Endothelial cell (in vitro differentiated cells): ENCODE measurements at places on chromosomes 2 and 18.

DNA sequence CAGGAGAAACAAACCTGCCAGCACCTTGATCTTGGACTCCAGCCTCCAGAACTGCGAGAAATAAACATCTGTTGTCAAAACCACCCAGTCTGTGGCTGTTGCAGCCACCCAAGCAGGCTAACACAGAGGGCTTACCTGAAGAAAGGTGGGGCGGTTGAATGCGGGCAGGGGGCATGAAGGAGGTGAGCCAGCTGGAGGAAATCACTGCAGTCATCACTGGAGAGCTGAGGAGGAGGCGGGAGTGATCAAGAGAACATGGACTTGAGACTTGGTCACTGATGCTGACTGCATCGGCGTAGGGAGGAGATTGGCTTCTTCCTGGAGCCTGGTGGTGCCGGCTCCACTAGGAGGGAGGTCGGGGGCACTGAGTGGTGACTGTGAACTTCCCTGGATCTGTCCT is 14.6 kb upstream of the ARMC9 start:
- no peak for DNase-seq

DNA sequence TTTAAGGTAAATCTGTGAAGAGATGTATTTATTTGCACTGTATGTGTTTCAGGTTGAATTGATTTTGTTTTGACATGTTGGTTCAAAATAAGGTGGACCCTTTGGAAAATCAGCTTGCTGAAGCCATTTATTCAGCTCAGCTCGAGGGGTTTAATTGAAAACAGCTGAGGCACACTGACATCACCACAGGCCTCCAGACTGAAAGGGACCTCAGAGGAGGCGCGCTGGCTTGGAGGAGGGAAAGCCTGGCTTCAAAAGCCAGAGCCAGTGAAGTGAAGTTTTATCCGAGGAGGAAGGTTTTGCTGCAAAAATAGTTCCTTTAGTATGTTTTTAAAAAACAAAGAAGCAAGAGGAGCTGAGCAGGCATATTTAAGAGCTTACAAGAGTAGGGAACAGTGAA is 26.9 kb upstream of the DNMT3A start:
- no peak for DNase-seq

DNA sequence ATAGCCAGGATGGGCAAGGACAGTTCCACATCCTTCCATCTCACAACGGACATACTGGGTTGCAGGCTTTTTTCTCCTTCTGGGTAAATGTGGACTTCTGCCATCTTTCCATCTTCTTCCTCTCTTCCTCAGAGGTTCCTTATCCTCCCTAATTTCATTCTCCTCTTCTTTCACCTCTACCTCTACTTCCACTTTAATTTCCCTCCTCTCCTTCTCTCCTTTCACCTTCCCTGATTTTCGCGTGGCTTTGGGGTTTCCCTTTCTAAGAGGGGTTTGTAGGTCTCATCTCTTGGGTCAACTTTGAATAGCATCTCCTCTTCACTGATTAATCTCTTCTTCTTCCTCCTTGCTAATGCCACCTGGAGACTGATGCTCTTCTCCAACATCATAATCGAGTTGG is 17.1 kb downstream of the POLR2D start:
- no peak for DNase-seq

DNA sequence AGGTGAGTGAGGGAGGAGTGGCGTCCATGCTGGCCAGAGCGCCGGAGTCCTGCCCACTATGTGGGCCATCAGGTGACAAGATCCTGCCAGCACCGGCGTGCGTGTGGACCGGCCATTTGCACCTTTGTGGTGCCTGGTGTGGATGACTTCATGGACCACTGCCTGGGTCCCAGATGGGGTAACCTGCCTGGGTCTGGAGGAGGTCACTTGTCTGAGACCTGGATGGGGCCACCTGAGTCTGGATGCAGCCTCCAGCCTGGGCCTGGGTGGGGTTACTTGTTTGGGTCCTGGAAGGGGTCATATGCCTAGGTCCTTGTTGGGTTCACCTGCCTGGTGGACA is 299.6 kb downstream of the NDUFA10 start:
- DNase-seq, result no peak

- DNase-seq, result no peak
Observed at GRCh38 chr2:240229603-240230235, 89.3 kb upstream of the OTOS start.

- no peak for DNase-seq
Observed at GRCh38 chr2:21754164-21754788, 630.5 kb downstream of the TDRD15 start.

GRCh38 chr2:19818543-19818942 is 83.2 kb downstream of the TTC32 start:
- DNase-seq, result no peak

DNA sequence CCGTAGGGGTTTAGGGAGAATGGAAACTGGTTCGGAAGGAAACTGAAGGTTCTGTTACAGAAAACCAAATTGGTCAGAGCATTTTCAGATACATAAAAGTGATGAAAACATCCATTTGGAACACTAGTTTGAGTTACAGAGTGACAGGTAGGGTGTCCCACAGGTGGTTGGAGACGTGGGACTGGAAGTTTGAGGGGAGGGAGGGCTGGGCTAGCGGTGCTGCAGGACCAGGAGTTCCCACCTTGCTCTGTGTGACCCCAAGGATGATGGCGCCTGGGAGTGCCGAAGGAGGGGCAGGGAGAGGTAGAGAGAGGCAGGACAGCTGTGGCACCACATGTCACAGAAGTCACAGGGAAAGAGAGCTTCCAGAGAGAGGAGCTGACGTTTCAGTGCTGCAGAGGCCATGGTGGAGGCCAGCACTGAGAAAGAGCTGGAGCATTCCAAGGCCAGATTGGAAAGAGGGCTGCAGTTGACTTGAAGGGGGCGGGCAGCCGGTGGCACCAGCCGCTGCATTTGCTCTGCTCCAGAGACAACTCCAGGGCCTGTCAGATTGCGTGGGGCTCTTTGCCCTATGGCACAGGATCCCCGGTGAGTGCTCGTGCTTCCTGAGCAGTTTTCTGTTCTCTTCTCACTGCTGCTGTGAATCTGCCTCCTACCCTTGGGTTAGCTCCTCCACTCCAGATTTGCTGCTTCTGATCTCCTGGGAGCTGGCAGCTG is 56.2 kb upstream of the FOSL2 start:
- no peak for DNase-seq

GRCh38 chr2:67660871-67661270 is 263.7 kb downstream of the ETAA1 start:
- no peak for DNase-seq

DNA sequence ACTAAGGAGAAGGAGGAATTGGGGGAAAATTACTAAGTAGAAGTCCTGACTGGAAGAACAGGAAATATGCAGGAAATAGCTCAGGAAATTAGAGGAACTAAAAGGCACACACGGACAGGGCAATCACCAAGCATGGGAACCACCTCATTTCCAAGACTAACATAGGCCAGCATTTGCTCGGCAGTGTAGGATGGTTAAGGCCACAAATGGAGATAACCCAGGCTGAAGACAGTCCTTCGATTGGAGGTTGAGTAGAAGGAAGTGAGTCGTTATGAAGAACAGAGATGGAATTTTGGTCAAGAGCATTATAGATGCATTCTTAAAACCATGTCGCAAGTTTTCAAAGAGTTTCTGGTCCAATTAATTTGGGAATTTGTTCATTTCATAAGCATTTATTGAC is 401.4 kb downstream of the ALK start:
- DNase-seq, result no peak

DNA sequence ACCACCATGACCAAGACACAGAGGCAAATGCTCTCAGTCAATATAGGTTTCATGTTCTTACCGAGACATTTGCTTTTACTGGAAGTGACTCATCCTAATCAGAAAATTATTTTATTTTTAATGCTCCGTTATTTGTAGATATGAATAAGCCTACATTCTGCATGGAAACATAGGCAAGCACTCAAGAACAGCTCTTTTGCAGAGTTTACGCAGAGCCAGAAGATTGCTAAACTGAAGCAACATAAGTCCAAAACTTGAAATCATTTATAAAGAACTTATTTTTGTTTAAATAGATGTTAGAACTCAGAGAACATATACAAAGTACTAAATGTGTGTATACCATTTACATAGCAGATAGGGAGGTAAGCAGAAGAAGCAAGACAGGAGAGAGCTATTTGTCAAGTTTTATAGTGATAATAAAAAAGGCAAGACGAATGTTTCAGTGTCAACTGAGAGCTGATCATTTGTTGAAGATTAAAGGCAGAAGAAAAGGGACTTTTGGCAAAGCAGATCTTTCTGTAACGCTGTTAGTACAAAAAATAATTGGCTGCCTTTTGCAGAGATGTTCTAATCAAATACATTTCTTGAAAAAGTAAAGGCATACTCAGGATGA is 12.4 kb upstream of the PPP1R1C start:
- DNase-seq, result no peak

GRCh38 chr2:29872870-29873269 is 48.5 kb downstream of the ALK start:
- DNase-seq, result no peak

- DNase-seq, result no peak
Observed at GRCh38 chr2:21001988-21002813, 41.7 kb downstream of the APOB start.

DNA sequence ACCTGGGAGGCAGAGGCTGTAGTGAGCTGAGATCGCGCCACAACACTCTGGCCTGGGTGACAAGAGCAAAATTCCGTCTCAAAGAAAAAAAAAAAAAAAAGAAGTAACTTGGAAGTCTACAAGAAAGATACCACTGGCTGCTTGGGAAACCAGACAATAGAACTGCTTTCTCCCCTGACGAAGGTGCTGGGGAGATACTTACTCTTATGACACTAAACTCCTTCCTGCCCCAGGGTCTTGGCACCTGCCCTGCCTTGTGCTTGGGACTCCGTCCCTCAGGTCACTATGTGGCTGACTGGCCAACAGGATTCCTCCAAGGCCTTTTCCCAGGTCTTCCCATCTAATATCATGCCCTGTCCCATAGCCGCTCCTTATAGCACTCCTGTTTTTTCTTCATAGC is 30.7 kb downstream of the INPP5D start:
- no peak for DNase-seq

- no peak for DNase-seq
Observed at GRCh38 chr2:776038-776437, 98.8 kb upstream of the TMEM18 start.

DNA sequence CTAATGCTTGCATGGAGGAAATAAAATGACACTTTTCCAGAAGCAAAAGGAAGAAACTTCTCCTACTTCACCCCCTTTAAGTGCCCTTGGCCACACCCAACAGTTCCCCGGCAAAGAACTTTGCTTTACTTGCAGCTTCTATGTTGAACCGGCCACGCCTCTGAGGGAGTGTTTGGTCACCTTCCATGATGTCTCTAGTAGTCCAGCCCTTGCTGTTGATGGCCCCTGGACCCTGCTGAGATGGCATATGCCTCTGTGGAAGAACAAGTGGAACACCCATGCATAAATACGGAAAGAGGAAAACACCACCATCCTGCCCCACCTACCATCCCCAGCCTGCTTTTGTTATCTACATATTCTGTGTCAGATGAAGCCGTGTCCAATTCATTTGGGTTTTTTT is 218.3 kb upstream of the POU3F3 start:
- no peak for DNase-seq

DNA sequence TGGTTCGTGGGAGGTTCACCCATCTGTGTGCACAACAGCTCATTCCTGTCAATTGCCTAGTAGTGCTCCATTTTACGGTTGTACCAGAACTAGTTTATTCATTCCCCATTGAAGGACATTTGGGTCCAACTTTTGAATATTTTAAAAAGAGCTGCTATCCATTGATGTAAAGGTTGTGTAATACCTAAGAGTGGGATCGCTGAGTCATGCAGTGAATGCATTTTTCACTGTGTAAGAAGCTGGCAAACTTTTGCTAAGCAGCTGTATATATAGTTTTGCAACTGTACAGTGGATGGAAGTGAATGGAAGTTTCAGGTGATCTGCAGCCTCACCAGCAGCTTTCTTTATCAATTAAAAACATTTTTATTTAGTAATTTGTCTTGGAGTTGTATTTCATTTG is 104.5 kb downstream of the DCDC2C start:
- no peak for DNase-seq

- DNase-seq, result no peak
Observed at GRCh38 chr2:72991980-72992733, 74.8 kb downstream of the EMX1 start.

- no peak for DNase-seq
Observed at GRCh38 chr2:126649101-126649500, 6.9 kb upstream of the GYPC start.

DNA sequence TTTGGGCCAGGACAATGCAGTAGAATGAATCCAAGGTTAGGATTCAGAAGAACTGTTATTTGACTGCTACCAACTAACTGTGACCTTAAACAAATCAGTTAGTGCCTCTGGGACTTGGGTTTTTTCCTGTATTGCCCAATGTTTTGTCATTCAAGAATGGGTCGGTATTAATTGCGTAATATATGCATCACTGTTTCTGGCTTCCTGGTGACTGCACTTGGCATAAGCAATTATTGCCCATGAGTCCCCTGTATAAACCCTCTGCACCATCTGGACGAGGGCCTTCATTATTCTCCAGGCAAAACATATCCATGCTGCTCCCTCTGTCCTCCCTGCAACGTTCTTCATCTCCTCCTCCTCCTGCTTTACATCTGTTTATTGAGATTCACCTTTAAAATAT is 255.8 kb upstream of the LRRTM1 start:
- no peak for DNase-seq

DNA sequence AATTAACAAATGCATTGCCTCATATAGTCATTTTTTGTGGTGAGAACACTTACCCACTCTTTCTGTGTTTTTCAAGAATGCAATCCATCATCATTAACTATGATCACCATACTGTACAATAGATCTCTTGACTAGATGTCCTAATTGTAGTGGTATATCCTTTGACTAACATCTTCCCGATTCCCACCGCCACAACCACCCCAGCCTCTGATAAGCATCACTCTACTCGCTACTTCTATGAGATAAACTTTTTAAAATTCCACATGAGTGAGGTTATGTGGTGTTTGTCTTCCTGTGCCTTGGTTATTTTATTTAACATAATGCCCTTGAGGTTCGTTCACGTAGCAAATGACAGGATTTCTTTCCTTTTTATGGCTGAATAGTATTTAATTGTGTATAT is 6.6 kb downstream of the VWA3B start:
- no peak for DNase-seq

GRCh38 chr2:127034051-127034450 is 72.9 kb downstream of the BIN1 start:
- no peak for DNase-seq

- no peak for DNase-seq
Observed at GRCh38 chr2:225207471-225207870, 165.2 kb upstream of the DOCK10 start.

DNA sequence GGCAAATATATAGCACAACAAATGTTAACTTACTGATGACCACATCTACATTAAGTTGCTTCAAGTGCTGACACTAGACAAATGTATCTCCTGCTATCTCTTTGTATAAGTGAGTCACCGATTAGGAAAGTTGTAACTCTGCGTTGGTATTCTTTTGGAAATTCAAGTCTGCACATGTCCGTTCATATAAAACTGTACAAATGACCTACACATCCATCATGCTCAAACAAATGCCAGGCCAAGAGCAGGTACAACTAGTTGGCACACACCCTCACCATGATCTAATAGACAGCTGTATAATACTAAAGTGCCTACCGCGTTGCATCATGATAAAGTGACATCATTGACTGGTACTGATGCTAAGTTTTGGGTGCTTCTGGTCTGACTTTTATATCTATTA is 141.1 kb downstream of the RBMS1 start:
- no peak for DNase-seq
